ENCODE measurements at places on chromosomes 2 and 18.

GRCh38 chr18:2920546-2921343 is 73.9 kb downstream of the EMILIN2 start:
- DNase-seq: no peak

DNA sequence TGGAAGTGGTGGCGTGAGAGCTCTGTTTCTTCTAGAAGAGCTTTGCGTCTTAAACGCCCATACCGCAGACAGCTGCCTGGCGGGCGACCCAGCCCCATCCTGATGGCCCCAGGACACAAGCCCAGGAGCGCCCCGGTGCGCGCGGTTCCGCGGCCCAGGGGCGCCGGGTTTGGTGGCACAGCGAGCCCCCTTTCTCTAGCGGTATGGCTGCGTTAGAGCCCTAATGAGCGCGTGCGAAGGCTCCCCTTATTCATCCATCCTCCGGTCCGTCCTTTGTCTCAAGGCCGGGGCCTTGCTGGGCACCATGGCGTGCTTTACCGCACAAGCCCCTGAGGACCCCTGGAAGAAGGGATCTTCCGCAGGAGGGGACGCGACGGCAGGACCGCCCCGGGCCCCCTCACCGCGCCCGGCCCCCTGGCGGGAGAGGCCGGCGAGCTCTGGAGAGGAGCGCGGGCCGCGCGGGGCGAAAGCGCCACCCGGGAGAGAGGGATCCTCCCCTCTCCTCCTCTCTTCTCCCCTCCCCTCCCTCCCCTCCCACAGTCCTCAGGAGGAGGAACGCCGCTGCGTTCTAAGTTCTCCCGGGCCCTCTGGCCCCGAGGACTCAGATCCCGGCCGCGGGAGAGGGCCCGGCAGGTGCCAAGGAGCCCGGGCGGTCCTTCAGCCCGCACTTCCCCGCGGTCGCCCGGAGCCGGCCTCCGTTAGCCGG is 626 bp upstream of the SLC1A4 start:
- DNase-seq: peak; percentile 53

DNA sequence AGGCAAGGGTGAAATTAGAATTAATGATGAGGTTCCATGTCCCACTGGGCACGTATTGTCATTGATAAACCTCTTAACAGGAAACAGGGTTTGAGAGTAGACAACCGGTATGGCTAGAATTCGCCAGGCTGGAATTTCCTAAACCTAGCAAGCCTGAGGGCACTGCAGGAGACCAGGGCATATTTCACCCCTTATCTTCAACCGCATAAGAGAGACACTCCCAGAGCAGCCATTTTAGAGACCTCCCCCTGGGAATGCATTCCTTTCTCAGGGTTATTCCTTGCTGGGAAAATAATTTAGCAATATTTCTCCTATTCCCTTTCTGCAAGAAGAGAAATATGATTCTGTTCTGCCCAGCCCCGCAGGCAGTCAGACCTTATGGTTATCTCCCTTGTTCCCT is 334.6 kb upstream of the LYPD1 start:
- DNase-seq: no peak

GRCh38 chr2:98164256-98164655 is 77.3 kb downstream of the VWA3B start:
- no peak for DNase-seq

DNA sequence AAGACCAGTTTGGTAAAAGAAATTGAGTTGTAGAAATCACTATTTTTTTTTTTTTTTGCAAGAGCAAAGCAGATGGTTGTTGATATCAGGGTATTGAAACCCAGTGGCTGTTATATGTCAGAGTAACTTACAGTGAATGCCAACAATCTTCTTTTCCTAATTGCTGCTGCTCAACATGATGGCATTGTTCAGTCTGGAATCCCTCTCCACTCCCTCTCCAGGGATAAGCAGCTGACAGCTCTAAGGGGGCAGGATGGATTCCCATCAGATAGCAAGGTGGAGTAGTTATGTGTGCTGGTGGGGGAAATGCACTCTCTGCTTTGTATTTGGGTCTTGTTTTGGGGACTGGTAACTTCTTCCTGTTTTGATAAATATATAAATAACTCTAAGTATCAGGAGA is 200.0 kb downstream of the PIK3C3 start:
- DNase-seq: no peak

- DNase-seq: no peak
Measured at GRCh38 chr18:38077229-38077628, 511.6 kb upstream of the CELF4 start.

DNA sequence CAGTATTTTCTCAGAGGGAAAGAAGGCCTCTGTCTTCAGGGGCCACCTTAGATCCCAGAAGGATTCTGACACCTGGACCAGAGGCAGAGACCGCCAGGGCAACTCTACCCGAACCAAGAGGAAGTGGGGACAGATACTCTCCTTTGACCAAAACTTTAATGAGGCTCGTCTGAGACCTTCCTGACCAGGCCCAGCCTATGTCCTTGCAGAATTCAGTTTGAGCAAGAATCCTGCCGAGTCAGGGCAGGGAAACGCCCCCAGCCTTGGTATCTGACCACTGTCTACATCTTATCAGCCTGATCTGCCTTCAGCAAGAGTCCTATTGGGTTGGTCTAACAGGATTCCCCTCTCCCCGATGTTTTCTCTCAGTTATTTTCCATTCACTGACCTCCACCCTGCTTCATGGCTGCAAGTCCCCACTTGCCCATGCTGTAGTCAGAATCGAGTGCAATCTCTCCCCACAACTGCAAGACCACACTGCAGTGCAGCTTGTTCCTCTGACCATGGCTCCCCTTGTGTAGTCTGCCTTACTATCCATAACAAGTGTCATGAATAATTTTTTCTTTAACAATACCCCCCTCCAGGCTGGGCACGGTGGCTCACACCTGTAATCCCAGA is 95.0 kb downstream of the MSH2 start:
- DNase-seq: no peak

GRCh38 chr2:11343368-11343649 is 1.1 kb downstream of the ROCK2 start:
- no peak for DNase-seq

DNA sequence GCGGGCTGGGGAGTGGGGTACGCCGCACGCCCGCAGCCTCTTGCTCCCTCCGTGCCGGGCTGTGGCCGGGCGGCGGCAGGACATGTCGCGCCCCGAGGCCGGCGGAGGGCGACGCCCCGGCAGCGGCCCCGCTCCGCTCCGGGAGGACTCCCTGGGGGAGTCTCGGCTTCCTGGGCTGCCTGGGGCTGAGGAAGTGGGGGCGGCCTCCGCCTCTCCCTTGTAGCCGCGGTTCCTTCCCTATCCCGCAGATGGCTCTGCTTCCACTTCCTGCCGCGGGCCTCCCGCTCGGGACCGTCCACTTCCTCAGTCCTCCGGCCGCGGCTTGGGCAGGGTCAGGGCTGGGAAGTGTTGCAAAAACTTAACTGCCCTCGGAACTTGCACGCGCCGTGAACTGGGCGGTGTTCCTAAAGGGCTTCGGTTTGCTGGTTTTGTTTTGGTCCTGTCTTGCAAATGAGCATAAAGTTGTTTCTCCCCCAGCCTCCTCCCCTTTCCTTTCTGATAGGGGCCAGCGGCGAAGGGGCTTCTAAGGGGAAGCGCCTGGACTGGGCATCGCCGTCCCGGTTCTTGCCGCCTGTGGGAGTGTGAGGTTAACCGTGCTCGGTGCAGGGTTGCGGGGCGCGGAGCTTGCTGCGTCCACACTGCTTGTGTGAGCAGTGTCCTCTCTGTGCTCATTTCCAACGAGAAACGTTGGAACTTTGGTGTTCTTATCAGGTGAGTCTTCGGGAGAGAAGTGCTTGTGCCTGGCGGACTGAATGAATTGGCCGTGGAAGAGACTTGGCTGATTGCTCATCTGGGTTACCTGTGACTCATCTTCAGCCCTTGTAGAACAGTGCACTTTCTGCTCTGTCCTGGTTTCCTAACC is 600 bp downstream of the RALB start:
- no peak for DNase-seq

DNA sequence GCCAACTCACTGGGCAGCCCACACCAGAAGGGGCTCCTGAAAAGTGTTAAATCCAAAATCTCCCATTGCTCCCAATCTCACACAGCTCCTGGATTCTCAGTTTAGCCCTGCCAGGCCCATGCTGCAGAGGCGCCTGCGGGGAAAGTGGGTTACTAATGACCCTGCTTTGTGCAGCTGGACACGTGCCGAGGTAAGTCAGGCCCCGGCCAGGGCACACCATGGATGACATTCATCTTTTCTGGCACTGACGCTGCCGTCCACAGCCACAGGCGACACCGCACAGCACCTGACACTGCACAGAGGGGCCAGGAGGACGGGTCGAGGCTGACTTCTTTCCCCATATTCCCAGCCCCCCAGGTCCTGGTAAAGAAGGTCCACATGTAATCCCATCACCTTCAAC is 193.5 kb downstream of the EIPR1 start:
- DNase-seq: no peak

GRCh38 chr2:110802208-110802932 is 70.0 kb downstream of the ACOXL start:
- DNase-seq: no peak

DNA sequence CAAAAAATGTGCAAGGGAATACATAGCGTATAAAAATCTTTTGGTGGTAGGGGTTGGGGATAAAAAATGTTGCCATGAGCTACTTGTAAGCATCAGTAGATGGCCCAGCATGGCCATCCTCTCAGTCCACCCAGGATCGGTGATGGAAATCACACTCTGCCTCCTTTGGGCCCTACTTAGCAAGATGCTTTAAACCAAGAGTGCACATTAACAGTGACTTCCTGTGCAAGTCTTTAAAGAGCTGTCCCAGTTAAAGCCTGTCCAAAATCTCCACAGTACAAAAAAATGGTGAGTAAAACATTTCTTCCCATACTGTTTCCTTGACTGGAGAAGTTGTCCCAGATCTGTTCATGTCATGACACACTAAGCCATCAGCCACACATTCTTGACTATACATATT is 18.0 kb downstream of the ANKRD44 start:
- DNase-seq: no peak

- DNase-seq: no peak
Measured at GRCh38 chr2:233473386-233473791, 93.2 kb downstream of the USP40 start.

DNA sequence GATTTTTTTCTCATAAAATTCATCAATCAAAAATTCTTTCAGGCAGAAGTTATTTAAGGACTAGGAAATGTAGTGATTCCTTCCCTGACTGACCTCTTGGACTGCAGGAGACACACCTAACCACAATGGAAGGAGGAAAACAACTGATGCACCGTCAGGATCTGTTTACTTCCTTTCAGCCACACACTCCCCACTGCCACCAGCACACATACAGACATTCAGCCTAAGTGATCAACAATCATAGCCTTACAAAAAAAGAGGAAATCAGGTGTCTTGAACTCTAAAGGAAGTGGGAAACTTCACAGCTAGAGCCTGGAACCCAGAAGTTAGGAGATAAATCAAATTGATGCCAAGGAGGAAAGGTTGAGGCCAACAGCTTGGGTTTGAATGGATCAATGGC is 213.5 kb upstream of the ACVR2A start:
- no peak for DNase-seq

- no peak for DNase-seq
Measured at GRCh38 chr18:3329471-3329870, 67.5 kb downstream of the MYL12B start.

DNA sequence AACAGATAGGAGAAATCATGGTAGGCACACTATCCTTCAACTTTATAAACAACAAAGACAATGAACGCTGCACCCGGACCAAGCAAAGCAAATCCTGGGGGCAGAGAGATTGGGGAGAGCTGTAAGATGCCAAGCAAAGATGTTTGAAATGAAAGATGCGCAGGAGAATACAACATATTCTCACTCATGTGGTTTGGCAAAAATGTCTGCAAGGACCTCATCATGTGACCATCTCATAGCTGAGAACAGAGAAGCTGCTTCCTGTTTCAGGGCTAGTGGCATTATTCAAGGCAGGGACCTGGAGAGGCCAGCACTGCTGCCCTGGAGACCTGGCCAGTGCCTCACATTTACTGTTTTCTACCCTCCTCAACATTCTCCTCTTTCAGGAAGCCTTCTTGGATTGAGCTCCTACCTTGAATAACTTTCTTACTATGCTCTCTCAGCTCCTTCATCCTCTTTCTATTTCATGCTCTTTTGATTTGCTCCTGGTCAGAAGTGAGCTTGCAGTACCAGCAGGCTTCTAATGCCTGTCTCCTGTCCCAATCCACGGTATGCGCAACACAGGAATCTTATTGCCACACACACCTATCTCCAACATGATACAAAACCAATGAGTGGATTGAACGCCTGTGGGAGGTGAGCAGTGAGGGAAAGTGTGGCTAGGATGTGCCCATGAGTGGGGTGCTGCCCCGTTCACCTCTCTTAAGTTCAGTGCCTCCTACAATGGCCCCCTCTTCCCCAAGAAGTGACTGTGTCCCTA is 133.0 kb downstream of the CELF4 start:
- DNase-seq: no peak

GRCh38 chr2:221442128-221442527 is 130.0 kb downstream of the EPHA4 start:
- no peak for DNase-seq

DNA sequence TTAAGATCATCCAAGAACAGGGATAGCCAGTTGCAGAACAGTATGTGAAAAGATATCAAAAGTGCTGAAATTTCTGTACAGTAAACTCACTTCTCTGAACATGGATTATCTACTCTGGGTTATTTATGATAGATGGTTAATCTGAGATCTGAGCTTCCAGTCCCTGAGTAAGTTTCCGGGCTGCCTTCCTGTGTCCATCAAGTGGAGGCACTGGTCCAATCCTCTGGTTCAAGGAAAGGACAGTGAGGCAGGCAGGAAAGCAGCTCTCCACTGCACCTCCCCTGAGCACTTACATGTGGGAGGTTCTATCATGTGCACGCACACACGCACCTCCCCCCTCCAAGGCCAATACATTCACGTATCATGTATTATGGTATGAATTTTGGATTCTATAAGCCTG is 32.5 kb downstream of the GPR45 start:
- DNase-seq: no peak

GRCh38 chr18:35073186-35074105 is 32.2 kb downstream of the MAPRE2 start:
- DNase-seq: no peak

All from urinary bladder (tissue), 4 donors.